ENCODE measurements at places on chromosomes 12 and 14.

DNA sequence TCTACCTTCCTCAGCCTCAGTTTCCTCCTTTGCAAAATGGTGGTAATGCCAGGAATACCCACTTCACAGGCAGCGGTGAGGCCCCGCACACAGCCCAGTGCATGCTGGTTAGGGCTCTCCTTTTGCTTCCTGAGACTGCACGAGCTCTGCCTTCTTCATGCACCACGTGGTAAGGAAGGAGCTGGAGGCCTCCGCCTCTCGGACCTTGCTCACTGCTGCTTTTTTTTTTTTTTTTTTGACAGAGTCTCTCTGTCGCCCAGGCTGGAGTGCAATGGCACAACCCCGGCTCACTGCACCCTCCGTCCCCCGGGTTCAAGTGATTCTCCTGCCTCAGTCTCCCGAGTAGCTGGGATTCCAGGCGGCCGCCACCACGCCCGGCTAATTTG lies 18.1 kb downstream of the TAMALIN start:
- peak; percentile 45 for DNase-seq

DNA sequence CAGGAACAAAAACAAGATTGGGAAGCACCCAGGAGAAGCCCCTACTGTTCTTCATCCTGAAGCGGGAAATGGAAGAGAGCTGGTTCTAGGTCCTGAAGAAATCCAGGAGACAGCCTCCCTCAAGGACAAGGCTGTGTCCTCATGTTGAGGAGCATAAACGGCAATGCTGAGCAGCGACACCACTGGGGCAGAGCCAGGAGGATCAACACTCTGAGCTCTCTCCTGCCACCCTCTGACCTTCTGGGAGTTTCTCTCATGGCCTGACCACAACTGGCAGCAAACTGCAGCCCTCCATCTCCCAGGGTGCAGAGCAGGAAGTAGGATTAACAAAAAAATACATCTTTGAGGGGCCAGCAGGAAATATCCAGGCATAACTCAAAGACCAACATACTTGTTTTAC lies 1292.2 kb upstream of the TMEM132C start:
- DNase-seq, result no peak

DNA sequence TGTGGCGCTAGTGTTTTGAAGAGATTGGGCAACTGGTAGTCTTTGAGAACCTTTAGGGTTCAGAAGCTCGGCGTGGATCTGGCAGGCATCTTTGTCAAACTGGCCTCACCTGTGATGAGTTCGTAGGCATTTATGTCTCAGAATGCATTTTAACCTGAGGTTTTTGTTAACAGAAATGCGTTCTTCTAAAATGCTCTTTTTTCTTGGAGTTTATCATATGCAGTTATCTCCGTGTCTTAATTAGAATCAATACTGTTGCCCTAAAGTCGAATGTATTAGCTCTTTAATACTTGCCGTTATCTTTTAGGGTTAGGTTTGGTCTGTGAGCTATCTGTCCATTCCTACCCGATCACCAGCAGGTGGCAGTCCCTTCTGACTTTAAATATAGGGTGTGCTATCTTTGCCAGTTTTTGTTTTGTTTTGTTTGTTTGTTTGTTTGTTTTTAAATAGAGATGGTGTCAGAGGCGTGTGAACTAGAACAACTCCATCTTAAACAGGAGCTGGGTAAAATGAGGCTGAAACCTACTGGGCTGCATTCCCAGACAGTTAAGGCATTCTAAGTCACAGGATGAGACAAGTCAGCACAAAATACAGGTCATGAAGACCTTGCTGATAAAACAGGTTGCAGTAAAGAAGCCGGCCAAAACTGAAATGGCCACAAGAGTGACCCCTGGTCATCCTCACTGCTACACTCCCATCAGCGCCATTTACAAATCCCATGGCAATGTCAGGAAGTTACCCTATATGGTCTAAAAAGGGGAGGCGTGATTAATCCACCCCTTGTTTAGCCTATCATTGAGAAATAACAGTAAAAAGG lies 1.4 kb downstream of the ATF1 start:
- peak; percentile 48 for DNase-seq

DNA sequence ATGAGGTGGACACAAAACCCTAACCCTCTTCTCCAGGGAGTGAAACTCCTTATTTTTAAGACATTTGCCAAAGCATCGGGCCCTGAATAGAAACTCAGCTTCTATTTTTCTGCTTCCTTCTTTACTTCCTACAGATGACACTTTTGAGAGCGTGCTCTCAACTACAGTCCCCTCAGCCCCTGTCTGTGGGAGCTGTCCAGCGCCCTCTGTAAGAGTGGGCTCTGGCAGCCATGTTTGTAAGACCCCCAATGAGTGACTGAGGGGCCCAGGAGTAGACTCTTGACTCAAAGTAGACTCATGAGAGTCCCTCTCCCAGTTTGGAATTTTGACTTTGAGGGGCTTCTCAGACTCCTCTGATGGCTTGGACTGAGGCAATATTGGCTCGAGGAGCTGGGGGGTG lies 25.5 kb upstream of the BATF start:
- DNase-seq, result no peak

GRCh38 chr12:81187686-81188085 lies 109.8 kb downstream of the ACSS3 start:
- no peak for DNase-seq

DNA sequence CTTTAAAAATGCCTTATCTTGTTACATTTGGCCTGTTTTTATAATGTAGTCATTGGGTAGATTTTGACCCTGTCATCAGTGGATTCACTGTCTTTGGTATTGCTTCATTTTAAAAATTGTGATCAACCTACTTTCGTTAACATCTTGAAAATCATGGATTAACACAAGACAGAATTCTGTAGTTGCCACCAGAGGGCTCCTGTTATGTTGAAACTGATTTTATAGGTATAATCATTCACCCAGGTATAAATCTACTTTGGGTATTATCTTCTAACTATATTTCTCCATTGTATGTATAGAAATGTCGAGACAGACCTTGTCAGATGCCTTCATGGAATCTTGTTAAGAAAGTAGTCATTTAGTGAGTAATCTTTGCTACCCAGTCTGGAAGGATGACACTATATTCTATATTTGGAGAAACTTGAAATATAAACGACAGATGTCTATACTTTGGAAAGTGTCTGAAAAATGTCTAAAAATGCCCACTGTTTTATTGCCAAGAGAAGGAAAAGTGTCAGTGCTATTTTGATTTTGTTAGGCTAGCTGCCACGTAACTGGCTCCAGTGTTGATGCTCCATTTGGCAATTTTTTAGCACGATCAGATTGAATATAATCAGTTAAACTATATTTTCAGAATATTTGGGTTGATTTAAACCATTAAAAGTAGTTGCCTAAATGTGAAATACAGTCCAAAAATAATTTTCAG lies 129.4 kb downstream of the PELI2 start:
- no peak for DNase-seq

- DNase-seq, result no peak
Measured at GRCh38 chr12:52772188-52772587, 5.0 kb downstream of the KRT76 start.

- DNase-seq, result no peak
Measured at GRCh38 chr12:126681676-126682075, 1585.3 kb upstream of the TMEM132C start.

DNA sequence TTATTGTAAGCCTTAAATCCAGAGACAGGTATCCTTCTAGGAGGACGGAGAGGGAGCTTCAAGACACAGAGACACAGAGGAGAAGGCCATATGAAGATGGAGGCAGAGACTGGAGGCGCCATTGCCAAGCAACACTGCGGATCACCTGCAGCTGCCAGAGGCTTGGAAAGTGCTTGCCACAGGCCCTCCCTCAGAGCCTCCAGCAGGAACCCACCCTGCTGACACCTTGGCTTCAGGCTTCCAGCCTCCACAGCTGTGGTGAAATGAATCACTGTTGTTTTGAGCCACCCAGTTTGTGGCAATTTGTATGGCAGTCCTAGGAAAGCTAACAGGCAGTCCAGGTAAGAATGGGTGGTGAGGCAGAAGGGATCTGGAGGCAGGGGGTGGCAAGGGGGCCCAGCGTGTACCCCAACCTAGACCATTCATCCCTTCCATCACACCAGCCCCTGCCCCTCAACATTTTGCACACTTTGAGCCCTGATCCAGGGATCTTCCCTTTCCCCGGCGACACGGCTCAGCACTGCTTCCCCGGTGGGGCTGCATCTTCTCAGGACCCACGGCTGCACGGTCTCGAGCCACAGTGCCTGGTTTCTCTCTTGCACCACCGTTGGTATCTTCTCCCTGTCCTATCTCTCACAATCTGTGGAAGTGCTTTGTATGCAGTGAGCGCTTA lies 22.3 kb upstream of the BCDIN3D start:
- no peak for DNase-seq

GRCh38 chr14:29454026-29454693 lies 473.5 kb downstream of the PRKD1 start:
- DNase-seq, result no peak
